ENCODE measurements at places on chromosomes 1 and 21. TPM values are rescaled to one million over a fixed set of nuclear protein-coding genes. Genes with fewer than 3 reads are reported as not detected.

Gene IGSF9
- total RNA-seq: 10.2 TPM

DNA sequence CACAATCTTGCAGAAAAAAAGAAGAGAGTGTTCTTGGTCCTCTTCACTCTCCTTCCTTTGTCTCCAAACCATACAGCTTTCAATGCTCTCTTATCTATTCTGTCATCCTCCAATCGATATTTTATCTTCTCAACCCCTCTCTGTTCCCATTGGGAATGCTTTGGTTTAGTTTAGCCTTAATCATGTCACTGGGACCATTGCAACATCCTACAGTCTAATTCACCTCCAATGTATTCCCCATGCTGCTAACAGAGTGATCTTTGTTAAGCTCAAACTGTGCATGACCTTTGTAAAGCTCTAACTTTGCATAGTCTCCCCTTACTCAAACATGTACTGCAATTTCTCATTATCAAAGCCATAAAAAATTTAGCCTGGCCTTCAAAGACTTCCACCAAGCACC is 2.9 kb downstream of the MPL start:
- DNase-seq: no peak

GRCh38 chr1:99849413-99849743 is 783 bp upstream of the AGL start:
- DNase-seq: peak; percentile 19

GRCh38 chr1:167685844-167686243 is 35.9 kb upstream of the MPZL1 start:
- peak; percentile 37 for DNase-seq

DNA sequence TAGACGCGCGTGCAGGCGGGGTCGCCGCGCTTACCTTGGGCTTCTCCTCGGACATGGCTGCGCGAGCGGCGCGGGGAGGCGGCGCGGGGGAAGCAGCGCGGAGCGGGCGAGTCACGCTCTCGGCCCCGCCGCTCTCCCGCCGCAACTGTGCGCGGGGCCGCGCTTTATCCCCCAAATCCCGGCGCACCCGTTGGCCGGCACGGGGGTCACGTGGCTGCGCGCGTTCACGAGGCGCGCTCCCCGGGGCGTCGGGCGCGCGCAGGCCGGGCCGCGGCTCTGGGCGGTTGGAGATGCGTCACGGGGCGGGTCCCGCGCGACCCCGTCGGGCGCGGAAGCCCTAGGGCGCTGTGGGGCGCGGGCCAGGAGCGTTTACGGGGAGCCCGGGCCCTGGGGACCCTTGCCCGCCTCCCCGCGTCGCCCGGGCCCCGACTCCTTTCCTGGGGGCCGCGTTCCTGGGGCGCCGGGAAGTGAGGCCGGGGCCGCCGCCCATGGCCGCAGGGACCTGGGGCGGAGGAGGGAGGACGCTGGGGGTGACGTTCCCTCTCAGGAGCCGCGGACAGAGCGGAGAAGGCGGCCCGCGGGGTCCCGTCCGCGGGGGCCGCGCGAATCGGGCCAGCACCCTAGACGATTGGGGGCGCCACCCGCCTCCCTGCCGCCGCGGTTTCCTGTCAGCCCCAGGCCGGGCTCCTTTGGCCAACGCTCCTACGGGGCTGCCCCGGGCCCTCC is at the start of gene SUMO3:
Gene SUMO3 (minus strand): TSS at position 149 of the 726 bp plus-strand sequence. CDS start 94 bp downstream, at position 55.
- peak; percentile 84 for DNase-seq

DNA sequence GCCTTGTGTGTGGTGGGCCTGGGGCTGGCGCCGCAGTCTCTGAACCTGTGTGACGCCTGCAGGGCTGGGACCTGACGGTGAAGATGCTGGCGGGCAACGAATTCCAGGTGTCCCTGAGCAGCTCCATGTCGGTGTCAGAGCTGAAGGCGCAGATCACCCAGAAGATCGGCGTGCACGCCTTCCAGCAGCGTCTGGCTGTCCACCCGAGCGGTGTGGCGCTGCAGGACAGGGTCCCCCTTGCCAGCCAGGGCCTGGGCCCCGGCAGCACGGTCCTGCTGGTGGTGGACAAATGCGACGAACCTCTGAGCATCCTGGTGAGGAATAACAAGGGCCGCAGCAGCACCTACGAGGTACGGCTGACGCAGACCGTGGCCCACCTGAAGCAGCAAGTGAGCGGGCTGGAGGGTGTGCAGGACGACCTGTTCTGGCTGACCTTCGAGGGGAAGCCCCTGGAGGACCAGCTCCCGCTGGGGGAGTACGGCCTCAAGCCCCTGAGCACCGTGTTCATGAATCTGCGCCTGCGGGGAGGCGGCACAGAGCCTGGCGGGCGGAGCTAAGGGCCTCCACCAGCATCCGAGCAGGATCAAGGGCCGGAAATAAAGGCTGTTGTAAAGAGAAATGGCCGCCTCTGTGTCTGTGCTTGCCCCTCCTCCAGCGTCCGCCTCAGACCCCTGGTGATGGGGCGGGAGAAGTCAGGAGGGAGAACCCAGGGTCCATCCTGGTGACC is 788 bp downstream of the ISG15 start:
- DNase-seq: no peak
